Tibial nerve (tissue), 4 donors: ENCODE measurements at places on chromosomes 16 and 17.
A peak's percentile ranks its signal among the peaks of the same experiment; 100 is the strongest.

DNA sequence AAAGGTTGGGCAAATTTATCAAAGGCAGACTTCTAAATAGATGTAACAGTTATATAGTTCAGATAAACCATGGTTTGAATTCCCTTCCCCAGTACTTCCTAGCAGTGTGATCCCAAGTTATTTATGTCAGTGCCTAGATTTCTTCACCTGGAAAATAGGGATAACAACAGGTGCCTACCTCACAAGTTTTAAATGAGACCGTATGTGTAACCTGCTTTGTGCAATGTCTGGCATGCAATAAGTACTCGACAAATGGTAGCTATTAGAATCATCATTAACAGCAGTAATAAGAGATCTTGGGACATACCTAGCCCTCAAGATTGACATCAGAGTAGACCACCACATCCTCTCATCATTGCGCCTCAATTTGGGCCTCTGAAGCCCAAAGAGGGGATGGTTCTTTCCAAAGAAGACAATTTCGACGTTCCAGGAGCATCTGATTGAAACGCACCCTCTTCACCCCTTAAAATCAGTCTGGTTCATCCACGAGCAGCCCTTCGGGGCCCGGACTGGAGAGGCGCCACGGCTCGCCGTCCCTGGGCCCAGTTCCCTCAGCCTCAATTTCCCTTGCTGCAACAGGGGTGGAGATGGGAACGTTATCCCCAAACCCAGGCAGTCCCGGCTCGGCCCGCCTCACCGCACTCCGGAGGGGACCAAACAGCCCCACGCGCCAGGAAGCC, 541 bp downstream of the ACACA start:
- DNase-seq, result no peak

- DNase-seq, result no peak
These were observed 10.7 kb upstream of the MEAK7 start for GRCh38 chr16:84514874-84515835.

DNA sequence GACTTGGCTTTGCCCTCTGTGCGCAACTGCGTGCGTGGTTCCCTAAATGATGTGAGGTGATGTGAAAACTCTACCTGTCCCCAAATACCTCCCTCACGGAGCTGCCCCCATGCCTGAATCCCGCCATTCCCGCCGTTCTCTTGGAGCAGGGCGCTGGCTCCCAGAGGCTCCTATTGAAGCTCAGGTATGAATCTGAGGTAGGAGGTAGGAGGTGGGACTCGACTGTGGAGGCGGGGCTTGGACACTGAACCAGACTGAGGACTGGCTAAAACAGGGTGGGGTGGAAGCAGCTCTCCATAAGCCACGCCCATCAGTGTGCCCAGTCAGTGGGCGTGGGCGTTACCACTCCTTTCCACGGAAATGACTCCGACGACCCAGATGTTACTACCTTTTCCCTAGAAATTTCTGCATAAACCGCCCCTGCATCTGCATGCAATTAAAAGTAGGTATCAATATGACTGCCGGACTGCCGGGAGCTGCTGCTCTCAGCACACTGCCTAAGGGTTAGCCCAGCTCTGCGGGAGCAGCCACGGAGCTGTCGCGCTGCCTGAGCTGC, 41.0 kb downstream of the FOXL1 start:
- DNase-seq, result peak; percentile 16

GRCh38 chr17:60392845-60393702, 1.1 kb upstream of the USP32 start:
- DNase-seq, result peak; percentile 40

DNA sequence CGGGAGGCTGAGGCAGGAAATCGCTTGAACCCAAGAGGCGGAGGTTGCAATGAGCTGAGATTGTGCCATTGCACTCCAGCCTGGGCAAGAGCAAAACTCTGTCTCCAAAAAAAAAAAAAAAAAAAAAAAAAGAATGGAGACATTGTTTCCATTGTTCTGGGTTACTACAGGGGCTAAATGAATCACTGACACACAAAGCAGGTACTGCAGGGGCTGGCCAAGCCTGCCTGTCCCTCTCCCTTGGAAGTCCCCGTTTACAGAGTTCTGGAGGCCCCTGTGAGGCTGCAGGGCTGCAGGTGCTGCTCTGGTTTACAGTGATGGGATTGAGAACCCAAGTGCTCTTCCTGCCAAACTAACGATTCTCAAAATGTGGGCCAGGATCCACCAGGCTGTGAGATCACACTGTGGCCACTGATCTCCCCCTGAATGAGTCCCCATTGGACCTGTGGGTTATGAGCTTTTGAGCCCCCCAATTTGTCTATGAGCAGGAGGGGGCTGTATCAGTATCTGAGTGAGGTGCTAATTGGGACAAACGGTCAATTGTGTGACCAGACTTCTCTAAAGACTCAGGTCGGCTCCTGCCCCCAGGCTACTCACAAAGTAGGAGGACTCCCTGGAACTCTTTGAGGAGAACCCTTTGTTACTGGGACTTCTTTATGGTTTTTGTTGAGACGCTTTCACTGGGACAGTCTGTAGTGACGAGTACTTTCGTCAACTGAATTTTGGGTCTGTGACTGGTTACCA, 39.0 kb downstream of the DNAH17 start:
- DNase-seq, result no peak

GRCh38 chr16:19131825-19132218, 18.1 kb downstream of the ITPRIPL2 start:
- no peak for DNase-seq

DNA sequence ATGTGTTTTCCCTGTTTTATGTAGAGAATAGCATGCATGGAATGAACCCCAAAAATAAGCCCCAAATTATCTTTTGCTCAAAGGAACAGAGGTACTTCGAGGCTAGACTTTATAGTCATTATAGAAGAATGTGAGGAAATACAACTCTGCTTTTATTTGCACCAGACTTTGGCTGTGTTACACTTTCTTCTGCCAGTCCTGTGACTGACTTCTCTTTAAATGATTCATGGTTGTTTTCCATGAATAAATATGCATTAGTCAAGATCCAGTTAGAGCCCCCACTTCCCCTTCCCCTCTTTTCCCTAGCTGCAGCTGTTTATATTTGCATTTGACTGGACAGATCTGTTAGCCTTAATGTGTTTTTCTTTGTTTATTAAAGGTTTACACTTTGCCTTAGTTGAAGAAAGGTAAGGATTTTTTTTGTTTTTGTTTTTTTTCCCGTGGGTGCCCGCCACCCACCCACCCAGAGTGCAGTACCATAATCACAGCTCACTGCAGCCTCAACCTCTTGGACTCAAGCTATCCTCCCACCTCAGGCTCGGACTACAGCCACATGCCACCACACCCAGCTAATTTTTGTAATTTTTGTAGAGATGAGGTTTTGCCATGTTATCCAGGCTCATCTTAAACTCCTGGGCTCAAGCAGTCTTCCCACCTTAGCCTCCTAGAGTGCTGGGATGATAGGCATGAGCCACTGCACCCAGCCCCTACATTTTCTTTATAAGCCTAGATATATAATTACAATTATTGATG, 152.6 kb downstream of the CYB561 start:
- DNase-seq, result no peak

GRCh38 chr16:52546291-52547003, 496 bp downstream of the TOX3 start:
- no peak for DNase-seq

GRCh38 chr17:37642681-37643080, 565 bp downstream of the DDX52 start:
- DNase-seq, result no peak

DNA sequence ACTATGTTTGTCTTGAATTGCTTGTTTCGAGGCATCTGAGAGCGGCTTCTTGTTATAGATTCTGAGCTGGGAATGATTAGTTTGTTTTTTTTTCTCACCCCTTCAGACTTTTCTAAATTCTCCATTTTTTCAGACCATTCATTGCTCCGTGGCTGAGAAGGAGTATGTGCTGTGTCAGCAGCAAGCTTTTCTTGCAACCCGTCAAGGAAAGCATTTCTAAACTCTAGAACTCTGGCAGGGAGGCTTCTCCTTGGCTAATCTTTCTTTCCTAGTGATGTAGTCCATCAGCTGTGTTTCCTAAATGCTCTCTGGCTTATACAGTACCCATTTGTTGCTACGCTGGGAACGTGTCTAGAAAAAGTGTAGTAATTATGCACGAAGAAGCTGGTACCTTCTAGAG, 133.5 kb downstream of the FTO start:
- no peak for DNase-seq

DNA sequence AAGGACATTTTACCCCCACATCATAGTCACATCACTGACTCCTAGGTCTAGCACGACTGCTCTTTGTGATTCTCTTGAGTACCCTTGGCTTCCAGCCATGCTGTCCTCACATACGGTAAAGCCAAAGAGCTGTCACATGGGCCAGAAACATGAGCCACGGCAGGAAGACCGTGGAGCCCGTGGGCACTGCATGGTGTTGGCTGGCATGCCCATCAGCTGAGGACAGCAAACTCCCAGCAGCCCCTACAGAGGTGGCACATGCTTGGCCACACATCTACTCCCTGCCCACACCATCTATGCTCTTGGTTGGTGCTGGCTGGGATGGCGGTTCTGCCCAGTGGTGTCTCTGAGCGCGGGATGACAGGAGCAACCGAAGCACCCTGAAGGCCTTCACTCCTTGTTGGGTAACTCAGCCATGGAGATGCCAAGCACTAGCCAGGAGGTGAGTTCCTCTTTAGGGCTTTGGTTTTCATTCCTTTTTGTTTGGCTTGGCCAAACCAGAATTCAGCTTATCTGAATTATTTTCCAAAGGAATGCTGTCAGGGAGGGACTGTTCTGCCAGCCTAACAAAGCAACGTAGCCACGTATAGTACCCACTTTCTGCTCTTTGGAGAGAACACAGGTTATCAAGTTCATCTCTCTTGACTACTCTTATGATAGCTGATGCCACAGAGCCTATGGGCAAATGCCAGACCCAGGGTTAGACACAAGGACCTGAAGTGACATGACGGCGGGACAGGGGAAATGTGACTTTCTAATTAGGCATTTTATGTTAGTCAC, 10.0 kb downstream of the TNFAIP1 start:
- no peak for DNase-seq

DNA sequence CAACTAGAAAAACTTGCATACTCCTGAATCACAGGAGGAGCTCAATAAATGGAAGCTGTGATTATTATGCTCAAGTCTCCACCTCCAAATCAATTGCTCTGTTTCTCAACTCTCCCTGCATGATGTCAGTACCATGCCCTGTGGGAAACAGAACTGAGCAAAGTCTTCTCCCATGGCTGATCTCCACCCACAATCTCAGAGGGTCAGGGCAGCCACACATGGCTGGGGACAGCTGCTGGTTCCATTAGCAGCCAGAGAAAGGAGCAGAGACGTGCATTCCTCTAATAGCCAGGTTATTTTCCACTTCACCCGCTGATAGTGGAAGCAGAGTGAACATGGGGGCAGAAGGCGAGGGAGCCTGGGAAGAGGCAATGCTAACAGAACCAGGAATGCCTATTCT, 85.5 kb upstream of the TMEM132E start:
- no peak for DNase-seq

DNA sequence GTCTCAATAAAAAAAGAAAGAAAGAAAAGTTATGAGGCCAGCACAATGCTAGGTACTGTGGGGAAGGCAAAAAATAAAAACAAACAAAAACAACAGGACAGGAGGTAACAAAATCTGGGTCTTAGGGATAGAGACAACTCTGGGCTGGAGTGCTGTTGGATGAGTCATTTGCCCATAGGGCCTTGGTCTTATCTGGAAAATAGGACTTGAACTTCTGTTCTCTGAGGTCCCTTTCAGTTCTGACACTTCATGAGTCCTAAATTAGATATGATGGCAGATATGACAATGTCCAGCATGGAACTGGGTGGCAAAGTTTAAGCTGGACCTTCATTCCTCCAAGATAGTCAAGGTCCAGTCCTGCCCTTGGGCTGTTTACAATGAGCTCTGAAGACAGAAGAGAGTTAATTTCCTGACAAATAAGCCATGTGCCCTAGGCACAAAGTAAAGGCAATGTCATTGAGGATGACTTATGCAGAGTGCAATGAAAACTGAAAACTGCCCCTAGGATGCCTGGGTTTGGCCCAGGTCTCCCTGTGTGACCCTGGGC, 8.9 kb upstream of the HDAC5 start:
- DNase-seq, result no peak

GRCh38 chr17:17075125-17075781, 33.0 kb downstream of the MPRIP start:
- DNase-seq, result peak; percentile 64

- no peak for DNase-seq
These were observed at the start of gene SDR42E1 for GRCh38 chr16:82011199-82011641. SDR42E1 (minus strand) TSS chr16:82011470; CDS start chr16:82000858, 10,612 bp downstream.

DNA sequence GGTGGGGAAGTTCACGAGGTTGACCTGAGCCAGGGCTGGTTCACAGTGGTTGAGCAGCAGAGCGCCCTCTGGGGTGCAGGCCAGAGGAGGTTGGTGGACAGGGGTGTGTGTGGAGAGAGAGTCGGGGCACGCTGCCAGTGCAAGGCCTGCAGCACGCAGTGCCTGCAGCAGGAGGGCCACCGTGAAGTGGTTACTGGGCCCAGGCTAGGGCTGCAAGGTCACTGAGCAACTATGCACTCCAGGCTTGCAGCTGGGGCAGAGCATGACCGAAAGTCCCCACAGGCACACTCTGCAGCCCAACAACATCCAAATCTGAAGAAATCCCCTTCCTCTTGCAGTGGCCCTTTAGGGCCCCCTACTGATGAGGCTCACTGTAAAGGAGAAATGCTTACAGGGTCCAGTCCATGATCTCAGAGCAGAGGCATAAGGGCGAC, 89.1 kb upstream of the NOL11 start:
- DNase-seq, result no peak

DNA sequence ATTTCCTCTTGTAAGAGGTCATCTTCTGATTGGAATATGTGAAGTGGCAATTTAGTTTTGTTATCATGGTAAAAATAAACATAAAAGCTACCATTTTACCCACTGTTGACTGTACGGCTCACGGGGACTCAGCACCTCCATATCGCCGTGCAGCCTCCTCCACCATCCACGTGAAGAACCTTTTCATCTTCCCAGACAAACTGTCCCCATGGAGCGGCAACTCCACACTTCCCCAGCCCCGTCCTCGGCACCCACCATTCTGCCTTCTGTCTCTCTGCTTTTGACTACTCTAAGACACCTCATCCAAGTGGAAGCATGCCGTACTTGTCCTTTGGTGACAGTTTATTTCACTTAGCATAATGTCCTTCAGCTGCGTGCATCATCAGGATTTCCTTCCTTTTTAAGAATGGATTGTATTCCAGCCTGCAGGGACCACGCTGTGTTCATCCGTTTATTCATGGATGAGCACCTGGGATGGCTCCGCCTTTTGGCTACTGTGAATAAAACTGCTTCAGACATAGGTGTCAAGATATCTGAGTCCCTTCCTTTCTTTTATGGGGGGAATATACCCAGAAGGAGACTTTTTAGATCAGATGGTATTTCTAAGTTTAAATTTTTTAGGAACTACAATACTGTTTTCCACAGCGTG, 14.3 kb downstream of the FBXO31 start:
- no peak for DNase-seq
